Esophagus muscularis mucosa (tissue), 4 donors: ENCODE measurements at places on chromosomes 2 and 18. TPM values are rescaled to one million over a fixed set of nuclear protein-coding genes. Genes with fewer than 3 reads are reported as not detected.

DNA sequence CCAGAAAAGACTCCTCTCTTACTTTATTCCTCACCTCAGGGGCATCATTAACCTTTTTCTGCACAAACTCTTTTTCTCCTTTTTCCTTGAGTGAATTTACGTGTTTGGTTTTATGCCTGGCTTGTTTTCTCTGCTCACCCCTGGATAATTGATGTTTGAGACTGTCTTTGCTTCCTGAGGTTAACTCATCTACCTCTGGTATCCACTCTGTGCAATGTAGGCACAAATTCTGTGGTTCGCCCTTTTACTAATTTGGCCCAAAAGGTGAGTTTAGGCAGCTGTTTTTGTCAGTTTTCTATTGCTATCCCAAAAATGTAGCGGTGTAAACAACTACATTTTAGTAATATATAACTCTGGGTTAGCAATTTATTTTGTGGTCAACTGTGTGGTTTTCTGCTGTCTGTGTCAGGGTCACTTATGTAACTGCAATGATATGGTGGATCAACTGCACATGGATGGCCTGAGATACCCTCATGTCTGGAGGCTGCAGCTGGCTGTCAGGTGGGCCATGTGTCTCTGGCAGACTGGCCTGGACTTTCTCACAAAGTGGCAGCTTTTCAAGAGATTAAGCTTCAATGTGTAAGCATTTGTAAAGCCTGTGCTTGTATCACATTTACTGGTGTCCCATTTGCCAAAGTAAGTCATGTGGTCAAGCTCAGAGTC lies 329.7 kb downstream of the FSIP2 start:
- DNase-seq: no peak

DNA sequence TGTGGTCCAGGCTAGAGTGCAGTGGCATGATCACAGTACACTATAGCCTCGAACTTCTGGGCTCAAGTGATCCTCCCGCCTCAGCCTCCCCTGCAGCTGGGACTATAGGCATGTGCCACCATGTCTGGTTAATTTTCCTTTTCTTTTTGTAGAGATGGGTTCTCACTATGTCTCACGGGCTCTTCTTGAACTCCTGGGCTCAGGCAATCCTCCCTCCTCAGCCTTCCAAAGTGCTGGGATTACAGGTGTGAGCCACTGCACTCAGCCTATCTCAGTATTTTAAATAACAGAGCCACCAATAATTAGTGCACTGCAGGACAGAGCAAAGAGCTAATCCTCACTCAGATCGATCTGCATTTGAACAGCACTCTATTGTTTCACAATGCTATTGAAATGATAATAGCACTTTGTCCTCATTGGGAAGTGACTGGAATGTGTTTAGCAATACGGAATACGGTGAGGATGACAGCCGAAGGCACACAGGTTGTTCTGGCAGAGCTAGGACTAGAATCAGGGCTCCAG lies 335.9 kb downstream of the DLGAP1 start:
- DNase-seq: no peak

Gene MRPL53
- 38.9 TPM for total RNA-seq

Gene TUBA4B
- total RNA-seq: not detected

DNA sequence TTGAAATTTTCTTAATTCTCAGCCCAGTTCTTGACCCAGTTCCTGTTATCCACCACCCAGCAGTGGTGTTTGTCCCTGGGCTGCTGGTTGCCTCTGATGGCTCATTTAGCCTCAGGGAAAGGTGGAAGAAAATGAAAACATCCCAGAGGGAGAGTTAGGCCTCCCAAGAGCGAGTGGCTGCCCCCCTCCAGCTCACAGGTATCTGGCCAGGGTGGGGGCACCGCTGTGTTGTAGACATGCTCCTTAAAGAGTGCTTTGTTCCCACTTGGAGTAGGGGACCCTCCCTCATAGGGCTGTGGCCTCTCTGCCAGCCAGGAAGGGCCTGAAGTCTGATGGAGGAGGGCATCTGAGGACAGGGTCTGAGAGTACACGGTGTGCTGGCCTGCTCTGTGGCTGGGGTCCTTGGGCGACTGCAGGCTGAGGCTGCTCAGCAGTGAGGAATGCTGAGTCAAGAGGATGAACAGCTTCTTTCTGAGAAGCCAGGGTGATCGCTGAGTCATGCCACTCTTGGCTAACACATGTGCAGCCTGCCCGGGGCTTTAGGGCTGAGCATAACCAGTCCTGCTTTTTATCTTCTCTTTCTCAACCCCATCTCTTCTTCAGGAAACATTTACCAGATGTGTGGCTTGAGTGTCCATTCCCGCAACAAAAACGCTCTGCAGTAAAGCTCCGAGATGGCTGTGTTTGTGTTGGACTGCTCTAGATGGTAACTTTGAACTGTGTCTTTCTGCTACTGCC lies 72.3 kb downstream of the IL1R2 start:
- peak; percentile 97 for DNase-seq

Gene IMMT
- total RNA-seq: 66.0 TPM

GRCh38 chr2:42722320-42723190 lies 41.4 kb downstream of the OXER1 start:
- no peak for DNase-seq

DNA sequence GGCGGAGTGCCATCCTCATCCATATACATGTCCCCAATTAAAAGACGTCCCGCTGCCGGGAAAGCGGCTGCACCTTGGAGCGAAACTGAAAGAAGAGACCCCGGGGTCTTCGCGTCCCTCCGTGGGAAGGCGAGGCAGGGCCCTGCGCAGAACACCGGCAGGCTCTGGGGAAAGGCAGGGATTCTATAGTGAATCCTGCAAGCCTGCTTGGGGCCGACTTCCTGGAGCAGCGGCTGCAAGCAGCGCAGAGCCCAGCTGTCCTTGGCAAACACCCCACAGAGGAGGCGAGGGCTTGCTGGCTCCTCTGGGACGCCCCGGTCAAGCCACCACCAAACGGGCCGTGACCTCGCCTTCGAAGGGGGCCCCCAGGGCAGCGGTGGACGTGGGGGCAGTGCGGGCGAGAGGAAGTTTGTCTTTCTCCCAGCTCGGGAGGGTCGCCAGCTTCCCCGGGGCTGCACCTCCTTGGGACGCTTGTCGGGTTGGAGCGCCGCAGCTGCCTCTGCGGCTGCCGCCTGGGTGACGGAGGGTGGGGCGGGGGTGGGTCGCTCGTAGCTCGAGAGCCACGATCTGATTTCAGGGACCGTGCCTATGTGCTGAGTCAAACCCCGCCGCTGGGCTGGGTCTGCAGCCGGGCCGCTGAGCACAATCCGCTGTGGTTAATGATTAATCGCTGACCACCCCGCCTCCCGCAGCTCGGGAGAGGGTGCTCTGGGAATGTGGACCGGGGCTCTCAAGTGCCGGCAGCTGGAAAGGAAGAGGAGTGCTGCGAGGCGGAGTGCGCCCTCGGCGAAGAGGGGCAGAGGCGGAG lies 486 bp upstream of the GPR39 start:
- DNase-seq: no peak

DNA sequence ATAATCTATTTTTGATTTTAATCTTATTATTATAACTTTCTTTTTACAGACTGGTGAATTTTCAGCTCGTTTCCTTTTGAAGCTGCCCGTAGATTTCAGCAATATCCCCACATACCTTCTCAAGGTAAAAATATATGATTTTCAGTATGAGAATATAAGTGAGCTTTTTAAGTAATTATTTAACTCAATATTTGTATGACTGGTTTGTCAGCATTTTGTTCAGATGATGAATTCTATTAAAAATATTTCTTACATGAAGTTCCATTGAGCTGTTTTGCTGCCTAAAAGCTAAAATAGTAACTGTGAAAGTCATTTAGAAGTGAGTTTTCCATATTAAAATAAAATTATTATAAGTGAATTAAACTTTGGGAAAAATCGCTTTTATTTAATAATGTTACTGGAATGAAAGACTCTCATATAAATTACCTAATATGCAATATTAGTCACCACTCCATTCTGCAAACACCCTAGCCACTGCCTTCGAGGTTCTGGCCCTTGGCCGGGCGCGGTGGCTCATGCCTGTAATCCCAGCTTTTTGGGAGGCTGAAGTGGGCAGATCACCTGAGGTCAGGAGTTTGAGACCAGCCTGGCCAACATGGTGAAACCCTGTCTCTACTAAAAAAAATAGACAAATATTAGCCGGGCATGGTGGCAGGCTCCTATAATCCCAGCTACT lies 155.3 kb downstream of the BABAM2 start:
- no peak for DNase-seq

GRCh38 chr18:40874233-40874632 lies 1080.8 kb upstream of the PIK3C3 start:
- DNase-seq: no peak

DNA sequence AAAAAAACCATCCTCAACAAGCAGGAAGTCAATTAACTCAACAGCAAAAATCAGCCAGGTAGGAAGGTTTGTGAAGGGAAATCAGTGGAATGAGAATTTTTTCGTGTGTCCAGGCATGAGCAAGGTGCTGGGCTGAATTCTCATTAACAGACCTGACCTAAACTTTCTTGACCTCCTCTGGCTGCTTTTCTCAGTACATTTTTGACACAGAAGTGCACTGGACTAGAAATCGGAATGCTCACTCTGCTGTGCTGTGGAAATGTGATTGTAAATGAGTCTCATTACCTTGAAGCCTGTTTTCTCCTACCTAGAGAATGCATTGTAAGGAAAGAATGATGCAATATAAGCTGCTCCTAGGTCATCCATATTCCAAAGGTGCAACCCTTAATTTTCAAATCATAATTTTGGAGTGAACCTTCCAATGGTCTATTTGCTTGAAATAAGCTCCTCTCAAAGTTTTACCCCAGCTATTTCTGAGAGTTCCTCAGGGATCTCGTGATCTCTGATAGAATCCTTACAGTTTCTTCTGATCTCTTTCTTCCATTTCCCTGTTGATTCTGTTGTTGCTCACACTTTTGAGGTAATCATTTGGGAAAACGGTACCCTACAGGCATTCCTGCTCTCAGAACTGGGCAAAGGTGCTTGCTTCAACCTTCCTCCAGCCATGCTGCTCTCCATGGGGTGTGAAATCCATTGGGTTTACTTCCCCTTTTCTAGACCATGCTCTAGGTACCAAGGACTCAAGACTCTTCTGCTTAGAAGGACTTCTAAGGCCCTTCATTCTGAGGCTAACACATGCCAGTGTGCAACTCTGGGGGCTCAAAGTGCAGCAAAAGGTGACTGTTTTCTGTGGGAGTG lies 104.9 kb upstream of the ITPRID2 start:
- no peak for DNase-seq

GRCh38 chr2:234633581-234634230 lies 136.8 kb upstream of the ARL4C start:
- peak; percentile 57 for DNase-seq

Gene DHRS9
- total RNA-seq: not detected

Gene MGAT5
- total RNA-seq: 56.4 TPM

GRCh38 chr18:10860928-10861327 lies 288.4 kb downstream of the PIEZO2 start:
- DNase-seq: no peak

GRCh38 chr2:5945742-5946141 lies 253.6 kb downstream of the SOX11 start:
- no peak for DNase-seq

Gene CCDC178
- total RNA-seq: 1.2 TPM

Gene LYPD6
- 1.2 TPM for total RNA-seq

- no peak for DNase-seq
Observed at GRCh38 chr2:222688917-222689316, 17.5 kb downstream of the MOGAT1 start.

GRCh38 chr2:229974266-229974665 lies 52.0 kb downstream of the FBXO36 start:
- no peak for DNase-seq

GRCh38 chr2:59936048-59936447 lies 617.4 kb downstream of the BCL11A start:
- peak; percentile 8 for DNase-seq

DNA sequence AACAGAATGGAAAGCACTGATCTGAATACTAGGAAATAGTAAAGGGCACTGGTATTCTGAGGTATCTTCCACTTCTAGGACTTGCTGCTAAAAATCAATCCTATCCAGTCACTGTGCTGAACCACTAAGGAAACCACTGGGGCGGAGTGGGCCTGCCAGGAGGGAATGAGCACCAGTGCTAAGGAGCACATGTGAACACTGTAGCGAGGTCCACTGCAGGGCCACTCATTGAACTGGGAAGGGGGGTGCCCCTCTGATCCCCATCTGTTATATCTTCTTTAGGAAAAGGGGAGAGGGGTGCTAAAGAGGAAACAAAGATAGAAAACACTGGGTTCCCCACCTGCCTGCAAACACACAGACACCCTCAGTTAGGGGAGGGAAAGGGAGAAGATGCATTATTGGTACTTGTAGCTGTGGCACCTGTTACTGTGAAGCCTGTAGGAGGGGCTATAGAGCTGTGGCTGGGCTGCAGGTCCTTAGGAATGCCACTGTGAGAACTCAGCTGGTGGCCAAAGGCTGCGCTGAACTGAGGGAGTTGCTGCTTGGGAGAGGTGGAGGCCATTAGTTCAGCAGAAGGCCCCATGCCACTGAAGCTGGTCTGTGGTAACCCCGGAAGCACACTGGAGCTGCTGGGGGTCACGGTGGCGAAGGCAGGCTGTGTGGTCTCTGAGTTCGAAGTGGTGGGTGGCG lies 81.8 kb downstream of the INO80D start:
- no peak for DNase-seq

DNA sequence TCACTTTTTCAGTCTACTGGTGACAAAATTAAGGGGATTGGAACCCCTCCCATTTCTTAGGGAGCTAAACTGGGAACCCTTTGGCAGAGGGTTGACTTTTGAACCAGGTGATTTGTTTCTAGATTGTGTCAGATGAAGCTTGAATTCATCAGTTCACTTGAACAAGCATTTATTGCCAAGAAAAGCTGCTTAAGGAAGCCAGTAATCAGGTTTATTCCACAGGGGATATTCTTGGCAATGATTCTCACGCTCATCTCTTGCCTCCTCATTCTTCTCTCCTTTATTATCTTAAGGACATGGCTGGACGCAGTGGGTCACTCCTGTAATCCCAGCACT lies 101.0 kb downstream of the ALPK2 start:
- DNase-seq: no peak

DNA sequence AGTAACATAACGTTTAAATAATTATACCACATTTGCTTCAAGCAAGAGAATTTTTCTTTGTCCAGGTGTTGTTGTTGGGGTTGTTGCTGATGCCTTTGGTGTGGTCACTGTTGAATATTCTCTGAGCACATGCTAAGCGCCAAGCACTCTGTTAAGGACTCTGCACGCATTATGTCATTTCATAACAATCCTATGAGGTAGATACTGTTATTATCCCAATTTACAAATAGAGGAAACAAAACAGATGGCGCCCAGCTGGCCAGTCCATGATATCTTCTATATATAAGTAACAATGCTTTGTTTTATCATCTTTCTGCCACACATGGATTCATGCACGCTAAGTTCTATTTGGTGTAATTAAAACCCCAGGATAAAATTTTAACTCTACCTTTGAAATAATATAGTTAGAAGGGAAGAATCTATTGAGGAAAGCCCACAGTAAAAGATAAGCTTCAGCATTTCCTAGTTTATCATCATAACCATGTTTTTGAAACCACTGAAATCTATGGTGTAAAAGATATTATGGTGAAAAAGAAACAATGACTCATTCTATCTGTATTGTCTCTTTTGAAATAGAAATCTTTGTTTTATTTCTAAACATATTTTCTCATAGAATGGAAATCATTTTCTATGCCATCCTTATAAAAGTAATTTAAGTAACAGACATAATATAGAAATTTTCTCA lies 199.7 kb downstream of the PID1 start:
- no peak for DNase-seq

GRCh38 chr2:37355735-37356134 lies 11.3 kb downstream of the QPCT start:
- DNase-seq: no peak

GRCh38 chr2:149001496-149001895 lies 37.0 kb upstream of the LYPD6B start:
- no peak for DNase-seq
